CD4-positive, alpha-beta T cell treated with Interleukin-1 beta for 1 hour (primary cell): ENCODE measurements at places on chromosomes 6 and 20.

- no peak for DNase-seq
These were observed 18.6 kb downstream of the DSE start for GRCh38 chr6:116389357-116389756.

- DNase-seq: no peak
These were observed 67.3 kb downstream of the ZNF292 start for GRCh38 chr6:87222676-87223075.

DNA sequence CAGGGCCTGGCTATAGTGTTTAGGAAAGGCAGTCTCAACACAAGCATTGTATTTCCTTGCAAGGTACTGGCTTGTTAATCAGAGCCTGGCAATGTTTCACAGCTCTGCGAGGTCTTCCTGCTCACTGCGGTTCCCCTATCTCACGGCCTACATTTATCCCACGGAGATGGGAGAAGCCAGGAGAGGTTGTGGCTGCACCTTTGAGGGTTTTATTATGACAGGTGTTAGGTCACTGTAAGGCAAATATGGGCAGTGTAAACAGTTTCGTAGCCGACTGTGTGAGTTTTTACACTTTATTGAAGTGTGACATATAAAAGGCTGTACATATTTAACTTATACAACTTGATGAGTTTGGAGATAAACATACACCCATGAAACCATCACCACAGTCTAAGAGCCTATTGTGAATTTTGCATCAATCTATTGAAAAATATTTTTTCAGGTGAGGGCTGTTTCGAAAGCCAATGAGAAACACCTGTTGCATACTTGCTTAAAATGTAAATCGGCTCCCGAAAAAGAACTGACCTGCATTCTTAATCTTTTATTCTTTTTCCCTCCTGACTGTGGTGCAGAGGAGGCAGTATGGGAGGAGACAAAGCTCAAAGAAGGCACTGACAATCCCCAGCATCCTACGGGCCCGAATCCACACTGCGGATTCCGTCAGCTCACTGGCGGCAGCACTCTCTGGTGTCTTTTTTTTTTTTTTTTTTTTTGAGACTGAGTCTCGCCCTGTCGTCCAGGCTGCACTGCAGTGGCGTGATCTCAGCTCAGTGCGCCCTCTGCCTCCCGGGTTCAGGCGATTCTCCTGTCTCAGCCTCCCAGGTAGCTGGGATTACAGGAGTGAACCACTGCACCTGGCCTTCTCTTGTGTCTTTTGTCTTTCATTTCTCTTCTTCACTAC is 7.5 kb upstream of the RBM38 start:
- DNase-seq: no peak

- peak; percentile 8 for DNase-seq
These were observed 64.3 kb downstream of the MRPL14 start for GRCh38 chr6:44062771-44063560.

DNA sequence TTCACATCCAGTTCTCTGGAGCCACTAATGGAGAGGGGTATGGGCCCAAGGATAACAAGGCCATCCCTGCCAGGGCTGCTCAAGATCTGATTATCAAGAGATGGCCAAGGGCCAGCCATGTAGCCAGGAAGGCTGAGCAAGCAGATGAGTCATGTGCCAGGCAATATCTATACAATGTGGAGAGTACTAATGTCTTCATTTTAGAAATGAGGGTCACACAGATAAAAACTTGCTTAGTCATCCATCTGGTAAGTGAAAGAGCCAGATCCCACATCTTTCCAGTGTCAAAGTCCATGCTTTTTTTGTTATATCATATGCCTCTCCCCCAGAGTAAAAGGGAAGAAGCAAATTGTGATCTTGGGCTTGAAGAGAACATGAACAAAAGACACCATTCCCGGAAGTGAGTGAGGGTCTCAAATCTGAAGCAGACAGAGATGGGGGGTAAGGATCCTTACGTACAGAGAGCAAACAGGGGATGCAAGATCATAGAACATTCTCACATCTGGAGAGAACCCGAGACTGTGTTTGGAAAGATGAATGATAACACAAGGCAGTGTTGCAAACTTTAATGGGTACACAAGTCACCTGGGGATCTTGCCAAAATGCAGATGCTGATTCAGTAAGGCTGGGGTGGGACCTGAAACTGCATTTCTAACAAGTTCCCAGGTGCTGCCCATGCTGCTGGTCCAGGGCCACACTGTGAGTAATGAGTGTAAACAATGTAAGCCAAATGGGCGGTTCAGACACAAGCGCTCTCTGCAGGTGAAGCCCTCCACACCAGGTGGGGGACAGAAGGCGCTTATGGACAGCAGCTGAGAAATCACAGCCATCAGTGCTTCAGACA is 20.0 kb upstream of the GSTA3 start:
- no peak for DNase-seq

- DNase-seq: peak; percentile 89
These were observed 1.4 kb upstream of the TRIM39 start for GRCh38 chr6:30325150-30325872.

GRCh38 chr6:105886066-105886813 is 199.9 kb upstream of the PRDM1 start:
- no peak for DNase-seq

DNA sequence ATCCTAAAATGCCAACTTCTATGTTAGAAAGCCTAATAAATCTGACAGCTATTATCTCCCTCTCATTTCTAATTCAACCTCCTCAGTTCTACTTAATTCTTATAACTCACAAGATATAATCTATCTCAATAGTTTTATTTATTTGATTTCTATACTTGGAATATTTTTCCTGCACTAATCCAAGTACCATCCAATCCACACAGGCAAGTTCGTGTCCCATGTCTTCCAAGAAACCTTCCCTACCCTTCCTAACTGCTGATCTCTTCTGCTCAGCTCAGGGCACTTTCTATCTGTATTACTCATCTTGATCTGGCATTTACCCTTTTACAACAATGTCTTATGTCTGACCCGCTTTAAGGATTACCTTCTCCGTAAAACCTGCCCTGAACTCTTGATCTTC is 18.2 kb downstream of the NCOA5 start:
- no peak for DNase-seq

GRCh38 chr6:142357879-142358278 is 56.1 kb downstream of the ADGRG6 start:
- DNase-seq: no peak

DNA sequence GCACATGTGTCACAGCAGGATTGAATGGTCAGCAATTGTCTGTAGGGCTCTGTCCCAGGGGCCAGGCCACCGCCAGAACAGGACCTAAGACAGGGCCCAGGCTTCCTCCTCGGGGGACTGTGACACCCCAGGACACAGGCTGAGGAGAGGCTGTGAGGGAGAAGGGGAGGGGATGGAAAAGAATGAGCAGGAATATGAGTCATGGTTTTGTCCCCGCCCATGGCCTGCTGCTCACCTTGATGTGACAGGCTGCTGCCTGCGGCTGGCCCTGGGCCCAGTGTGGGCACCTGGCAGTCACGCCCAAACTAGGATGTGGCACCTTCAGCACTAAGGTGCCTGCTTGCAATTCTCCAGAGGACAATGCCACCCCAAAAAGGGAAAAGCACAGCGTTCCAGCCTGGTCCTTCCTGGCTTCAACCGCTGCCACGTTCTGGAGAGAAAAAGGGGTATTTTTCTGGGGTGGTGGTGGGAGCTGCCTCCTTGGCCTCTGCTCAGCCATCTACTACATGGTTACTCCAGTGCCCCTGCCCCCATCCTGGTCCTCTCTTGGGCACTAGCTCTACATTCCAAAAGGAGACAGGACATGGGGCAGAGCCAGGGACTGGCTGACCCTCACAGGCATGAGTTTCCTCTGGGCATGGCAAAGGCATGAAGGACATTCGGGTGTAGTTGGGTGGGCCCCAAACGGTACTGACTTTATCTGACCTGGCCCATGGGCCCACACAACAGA is 93.4 kb downstream of the SLC22A23 start:
- DNase-seq: no peak

GRCh38 chr20:47146686-47147085 is 209.8 kb downstream of the ZMYND8 start:
- DNase-seq: no peak

GRCh38 chr20:52847731-52848359 is 124.3 kb upstream of the TSHZ2 start:
- no peak for DNase-seq

- DNase-seq: no peak
These were observed 38.5 kb downstream of the PANK2 start for GRCh38 chr20:3927486-3928291.

GRCh38 chr6:155578251-155578650 is 122.6 kb upstream of the NOX3 start:
- no peak for DNase-seq

- no peak for DNase-seq
These were observed 24.2 kb upstream of the SGK1 start for GRCh38 chr6:134341999-134342567.

GRCh38 chr6:6703699-6704098 is 115.2 kb downstream of the LY86 start:
- no peak for DNase-seq

DNA sequence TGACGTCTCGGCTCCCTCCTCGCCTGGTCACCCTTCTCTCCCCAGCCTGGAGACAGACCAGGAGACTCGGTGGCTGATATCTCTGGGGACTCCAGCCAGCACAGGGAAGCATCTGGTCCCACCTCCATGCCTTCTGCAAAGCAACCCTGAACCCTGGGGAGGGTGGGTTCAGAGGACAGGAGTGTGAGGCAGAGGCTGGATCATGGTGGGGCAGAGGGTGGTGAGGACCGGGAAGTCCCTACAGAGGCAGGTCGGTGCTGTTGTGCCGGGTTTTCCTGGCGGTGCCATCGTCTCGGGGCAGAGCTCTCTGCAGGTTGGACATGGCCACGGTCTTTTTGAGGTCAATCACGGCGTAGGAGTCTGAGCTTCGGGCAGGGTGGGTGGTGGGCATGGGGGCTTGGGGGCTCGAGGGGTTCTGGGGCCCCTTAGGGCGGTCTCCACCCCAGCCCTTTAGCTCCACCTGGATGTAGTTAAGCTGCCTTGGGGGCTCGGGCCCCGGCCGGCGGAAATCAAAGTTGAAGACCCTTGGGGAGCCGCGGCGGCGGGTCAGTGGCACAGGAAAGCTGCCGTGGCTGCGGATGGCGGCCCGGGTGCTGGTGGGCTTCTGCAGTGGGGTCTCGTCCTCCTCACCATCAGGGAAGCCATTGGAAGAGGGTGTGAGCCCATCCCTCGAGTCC is 9.2 kb downstream of the FRS3 start:
- DNase-seq: no peak

GRCh38 chr6:45933855-45934254 is 81.8 kb downstream of the CLIC5 start:
- no peak for DNase-seq

- DNase-seq: no peak
These were observed 238.5 kb downstream of the ZFAND3 start for GRCh38 chr6:38057994-38058393.

DNA sequence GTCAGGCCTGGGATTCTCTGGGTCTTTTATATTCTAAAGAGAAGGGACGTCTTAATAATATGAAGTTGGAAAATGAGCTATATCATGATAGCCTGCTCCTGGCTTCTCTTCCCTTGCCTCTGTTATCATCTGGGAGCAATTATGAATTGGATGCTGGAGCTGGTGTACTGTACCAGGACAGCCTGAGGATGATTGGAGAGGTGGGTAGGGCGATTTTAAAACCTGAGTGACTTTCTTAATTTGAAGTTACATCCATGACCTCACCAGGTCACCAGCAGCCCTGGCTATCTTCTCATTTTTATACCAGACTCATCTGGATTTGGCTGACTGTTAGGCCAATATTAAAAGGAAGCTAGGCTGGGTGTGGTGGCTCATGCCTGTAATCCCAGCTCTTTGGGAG is 317.6 kb downstream of the CLIC5 start:
- no peak for DNase-seq

DNA sequence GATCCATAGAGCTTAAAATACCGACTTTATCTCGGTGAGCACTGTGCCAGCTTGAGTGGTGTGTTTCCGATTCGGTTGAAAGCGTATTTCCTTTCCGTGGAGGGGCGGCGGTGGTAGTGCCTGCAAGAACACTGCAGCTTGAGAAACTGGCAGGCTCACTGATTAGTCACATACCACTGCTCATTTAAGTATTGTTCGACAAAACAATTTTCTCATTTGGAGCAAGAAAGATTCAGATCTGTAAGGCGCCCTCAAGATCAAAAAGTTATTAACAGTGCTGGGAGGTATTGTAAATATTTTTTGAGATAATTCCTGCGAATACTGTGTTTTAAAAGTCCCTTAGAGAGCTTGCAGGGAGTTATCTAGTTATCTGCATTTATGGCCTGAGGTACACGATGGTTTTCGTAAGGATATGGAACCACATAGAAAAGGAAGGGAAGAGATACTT is 1.3 kb downstream of the MAPK14 start:
- peak; percentile 63 for DNase-seq
